Activated CD4-positive, alpha-beta T cell treated with anti-CD3 and anti-CD28 coated beads for 48 hours (primary cell): ENCODE measurements at places on chromosomes 1 and 21.

DNA sequence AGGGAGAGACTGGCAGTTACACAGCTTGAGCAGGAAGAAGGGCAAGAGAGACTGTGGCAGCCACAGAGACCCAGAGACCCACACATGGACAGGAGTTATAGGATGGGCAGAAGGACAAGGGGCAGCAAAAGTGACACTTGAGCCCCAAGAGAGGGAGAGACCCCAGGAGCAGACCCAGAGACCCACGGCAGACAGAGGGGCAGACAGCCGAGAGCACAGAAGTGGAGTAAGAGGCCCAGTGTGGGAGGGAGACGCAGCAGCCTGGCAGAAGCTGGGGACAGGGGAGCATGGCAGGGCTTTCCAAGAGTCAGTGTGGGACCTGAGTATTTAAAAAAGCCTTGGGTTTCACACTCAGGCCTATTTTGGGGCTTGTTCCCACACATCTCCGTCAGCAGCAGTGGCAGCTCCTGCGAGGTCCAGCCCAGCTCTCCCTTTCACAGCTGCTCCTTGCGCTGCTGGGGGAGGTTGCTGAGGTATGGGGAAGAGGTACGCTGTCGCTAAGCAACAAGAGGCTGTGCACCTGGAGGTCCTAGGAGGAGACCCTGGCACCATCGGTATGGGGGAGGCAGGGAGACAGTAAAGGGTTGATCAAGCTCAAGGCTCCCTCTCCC lies 9.0 kb upstream of the MEF2D start:
- DNase-seq: no peak

DNA sequence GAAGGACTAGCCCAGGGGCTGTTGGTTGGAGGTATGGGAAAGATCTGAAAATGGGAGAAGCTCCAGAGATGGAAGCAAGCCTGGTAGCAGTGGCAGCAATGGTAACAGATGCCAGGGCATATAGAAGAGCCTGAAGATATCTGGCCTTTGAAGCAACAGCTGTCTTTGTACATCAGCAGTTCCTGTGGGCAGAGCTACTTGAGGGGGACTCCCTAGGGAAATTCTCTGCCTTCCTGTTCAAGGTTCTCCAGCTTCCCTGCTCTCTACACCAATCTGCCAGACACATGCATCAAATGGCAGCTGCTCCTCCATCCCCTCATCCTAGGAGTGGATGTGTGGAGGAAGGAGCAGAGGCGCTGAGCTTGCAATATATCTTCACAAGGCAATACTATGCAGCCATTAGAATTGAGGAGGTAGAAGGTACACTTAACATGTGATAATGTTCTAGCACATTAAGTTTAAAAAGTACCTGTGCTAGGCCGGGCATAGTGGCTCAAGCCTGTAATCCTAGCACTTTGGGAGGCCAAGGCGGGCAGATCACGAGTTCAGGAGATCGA lies 2.2 kb downstream of the TMEM35B start:
- no peak for DNase-seq

- no peak for DNase-seq
Observed at GRCh38 chr1:65387821-65388220, 32.6 kb upstream of the LEPR start.

GRCh38 chr1:4614371-4615137 lies 39.9 kb upstream of the AJAP1 start:
- no peak for DNase-seq

DNA sequence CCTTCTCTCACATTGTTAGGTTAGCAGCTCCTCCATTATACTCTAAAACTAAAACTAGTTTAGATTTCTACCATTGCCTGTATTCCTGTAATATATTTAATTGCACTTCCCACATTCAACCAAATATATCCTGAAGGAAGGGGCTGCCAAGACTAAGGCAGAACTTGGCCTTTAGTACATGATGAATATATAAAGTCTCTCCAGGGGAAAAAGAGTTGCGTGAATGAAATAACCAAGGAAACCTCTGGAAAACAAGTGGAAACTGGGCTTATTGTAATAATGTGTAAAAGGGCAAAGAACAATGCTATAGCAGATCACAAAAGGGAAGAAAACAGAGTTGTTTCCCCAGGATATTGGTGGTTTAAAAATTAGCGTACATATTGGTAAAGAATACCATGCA lies 1012.5 kb upstream of the PRMT6 start:
- no peak for DNase-seq

- DNase-seq: no peak
Observed at GRCh38 chr1:67632356-67632755, 52.6 kb upstream of the GADD45A start.

GRCh38 chr1:204872262-204872881 lies 1.7 kb downstream of the NFASC start:
- no peak for DNase-seq

DNA sequence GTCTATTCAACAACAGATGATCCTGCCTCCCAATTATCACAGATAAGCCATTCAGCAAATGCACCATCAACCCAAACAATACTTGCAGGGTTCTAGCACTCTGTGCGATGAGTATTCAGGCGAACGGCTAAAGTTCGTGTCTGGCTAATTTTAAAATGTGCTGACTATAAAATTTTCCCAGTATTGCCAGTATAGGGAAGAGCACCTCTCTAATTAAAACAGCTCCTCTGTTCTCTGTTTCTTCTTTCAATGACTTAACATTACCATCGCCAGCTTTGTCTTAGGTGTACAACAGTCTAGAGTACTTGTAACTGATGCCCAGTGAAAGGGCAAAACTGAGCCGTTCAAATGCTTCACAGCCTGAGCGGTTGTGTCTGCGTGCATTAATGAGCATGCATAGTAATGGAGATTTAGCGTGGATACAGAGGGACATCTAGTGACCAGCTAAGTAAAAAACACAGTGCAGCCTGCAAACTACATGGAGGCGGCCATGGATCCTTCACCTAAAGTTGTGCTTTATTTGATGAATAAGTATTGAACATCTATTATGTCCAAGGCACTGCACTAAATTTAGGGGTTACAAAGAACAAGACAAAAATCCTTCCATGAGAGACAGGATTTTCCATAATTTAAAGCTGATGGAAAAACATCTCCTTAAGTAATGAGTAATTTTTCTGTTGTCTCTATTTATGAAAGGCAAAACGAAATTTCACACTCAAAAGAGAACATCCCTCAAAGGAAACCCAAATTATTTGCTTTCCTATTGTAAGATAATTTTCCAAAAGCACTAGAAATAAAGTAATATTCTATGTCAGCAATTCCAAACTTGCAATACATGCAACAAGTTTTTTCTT lies 120.0 kb downstream of the SETD4 start:
- DNase-seq: peak; percentile 6

GRCh38 chr21:16071092-16071491 lies 341.3 kb downstream of the USP25 start:
- no peak for DNase-seq

- DNase-seq: no peak
Observed at GRCh38 chr1:54945393-54945936, 35.0 kb upstream of the TMEM61 start.

GRCh38 chr21:43640400-43640799 lies 18.9 kb downstream of the HSF2BP start:
- no peak for DNase-seq

- no peak for DNase-seq
Observed at GRCh38 chr1:5907966-5908365, 84.3 kb downstream of the NPHP4 start.

DNA sequence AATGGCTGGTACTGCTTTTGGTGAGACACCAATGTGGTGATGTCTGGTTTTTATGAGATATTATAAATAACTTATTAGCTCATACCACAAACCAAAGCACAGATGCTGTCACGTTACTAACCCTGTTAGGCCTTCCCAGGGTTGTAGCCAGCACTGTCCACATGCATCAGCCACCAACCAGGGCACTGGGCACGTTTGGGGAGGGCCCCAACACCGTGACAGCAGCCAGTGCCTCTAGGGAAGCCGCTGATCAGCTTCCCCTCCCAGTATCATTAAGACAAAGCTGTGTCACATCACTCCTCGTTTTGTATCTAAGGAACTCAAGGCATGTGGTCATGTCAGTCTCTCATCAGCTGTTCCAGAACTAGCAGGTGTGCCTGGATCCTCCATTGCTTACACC lies 13.9 kb downstream of the URB1 start:
- no peak for DNase-seq
